ENCODE measurements at places on chromosomes 11 and 22. TPM values are rescaled to one million over a fixed set of nuclear protein-coding genes. Genes with fewer than 3 reads are reported as not detected.
A peak's percentile ranks its signal among the peaks of the same experiment; 100 is the strongest.

GRCh38 chr11:88535916-88536547, 198.5 kb upstream of the CTSC start:
- no peaks in the 10 kb centered on the region for H3K27me3 ChIP-seq
- no peak overlapping the region for H3K4me3 ChIP-seq
- no peaks in the 10 kb centered on the region for H3K4me1 ChIP-seq
- no peak overlapping the region for H3K27ac ChIP-seq

The POLR2F gene
- polyA plus RNA-seq, result 61.9 TPM

The CFL1 gene
- 164 TPM for polyA plus RNA-seq

The TRIM22 gene
- polyA plus RNA-seq, result 9.1 TPM

GRCh38 chr11:61526956-61527731, 18.6 kb downstream of the LRRC10B start:
- H3K4me3 ChIP-seq, result no peak overlapping the region
- DNase-seq, result no peak
- H3K36me3 ChIP-seq, result no peaks in the 10 kb centered on the region
- no peaks in the 10 kb centered on the region for H3K27me3 ChIP-seq
- H3K4me1 ChIP-seq, result no peaks in the 10 kb centered on the region

DNA sequence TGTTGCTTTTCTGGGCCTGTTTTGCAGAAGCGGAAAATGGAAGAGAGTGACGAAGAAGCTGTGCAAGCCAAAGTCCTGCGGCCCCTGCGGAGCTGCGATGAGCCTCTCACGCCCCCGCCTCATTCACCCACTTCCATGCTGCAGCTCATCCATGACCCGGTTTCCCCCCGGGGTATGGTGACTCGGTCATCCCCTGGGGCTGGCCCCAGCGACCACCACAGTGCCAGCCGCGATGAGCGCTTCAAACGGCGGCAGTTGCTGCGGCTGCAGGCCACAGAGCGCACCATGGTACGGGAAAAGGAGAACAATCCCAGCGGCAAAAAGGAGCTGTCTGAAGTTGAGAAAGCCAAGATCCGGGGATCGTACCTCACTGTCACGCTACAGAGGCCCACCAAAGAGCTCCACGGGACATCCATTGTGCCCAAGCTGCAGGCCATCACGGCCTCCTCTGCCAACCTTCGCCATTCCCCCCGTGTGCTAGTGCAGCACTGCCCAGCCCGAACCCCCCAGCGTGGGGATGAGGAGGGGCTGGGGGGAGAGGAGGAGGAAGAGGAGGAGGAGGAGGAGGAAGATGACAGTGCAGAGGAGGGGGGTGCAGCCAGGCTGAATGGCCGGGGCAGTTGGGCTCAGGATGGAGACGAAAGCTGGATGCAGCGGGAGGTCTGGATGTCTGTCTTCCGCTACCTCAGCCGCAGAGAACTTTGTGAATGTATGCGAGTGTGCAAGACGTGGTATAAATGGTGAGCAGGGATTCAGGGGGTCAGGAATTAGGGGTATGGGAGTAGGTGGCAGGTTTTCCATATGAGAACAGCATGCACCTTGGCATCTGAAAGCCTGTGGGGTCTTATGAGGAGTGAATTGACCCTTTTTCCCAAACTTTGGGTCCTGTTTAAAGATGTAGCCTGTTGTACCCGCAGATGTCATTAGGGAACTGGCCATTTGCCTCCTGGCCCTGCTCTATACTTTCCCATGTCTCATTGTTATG, 15.9 kb upstream of the GRK2 start:
- H3K27ac ChIP-seq, result no peak overlapping the region
- H3K36me3 ChIP-seq, result peaks cover 9% of the 10 kb centered on the region
- H3K4me1 ChIP-seq, result no peaks in the 10 kb centered on the region

DNA sequence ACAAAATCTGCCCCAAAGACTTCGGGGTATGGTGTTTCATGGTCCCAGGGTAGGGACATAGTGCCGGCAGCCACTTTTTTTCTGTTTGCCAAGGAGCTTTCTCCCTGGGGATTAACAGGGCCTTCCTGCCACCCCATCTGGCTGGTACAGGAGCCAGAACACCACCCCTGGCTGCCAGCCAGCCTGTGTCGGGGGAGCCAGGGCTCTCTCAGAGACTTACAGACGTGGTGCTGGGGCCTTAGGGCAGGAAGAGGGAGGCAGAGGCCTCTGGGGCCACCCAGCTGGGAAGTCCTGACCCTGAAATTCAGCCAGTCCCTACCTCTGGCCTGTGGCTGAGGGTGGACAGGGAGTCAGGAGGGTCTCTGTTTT, 52.4 kb upstream of the CDON start:
- H3K4me3 ChIP-seq, result no peak overlapping the region
- peak overlapping the region; percentile 78 for H3K27ac ChIP-seq
- H3K27me3 ChIP-seq, result no peaks in the 10 kb centered on the region
- no peaks in the 10 kb centered on the region for H3K36me3 ChIP-seq
- peak; percentile 83 for DNase-seq

The GLYATL1 gene
- polyA plus RNA-seq, result 0.33 TPM

DNA sequence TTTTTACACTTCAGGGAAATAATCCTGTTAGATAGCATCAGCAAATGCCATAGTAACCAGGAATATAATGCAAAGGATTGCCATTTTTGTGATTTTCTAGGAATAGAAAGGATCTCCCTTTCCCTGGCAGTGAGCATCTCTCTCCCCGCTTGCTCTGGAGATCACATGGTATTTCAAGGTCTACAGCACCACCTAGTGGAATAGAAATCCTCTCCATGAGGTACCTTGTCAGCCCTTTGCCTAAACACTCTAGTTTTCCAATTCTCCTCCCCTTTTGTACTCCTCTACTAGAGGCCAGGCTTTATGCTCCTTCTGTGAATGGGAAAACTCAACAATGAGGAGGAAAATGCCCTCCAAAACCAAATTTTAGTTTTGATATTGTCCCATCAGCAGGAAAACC, 78.4 kb downstream of the XRRA1 start:
- H3K4me3 ChIP-seq, result no peak overlapping the region
- H3K4me1 ChIP-seq, result no peaks in the 10 kb centered on the region
- H3K27me3 ChIP-seq, result no peaks in the 10 kb centered on the region
- no peak for DNase-seq
- peaks cover 32% of the 10 kb centered on the region for H3K36me3 ChIP-seq
- H3K27ac ChIP-seq, result no peak overlapping the region

The ZNF214 gene
- 0.34 TPM for polyA plus RNA-seq

DNA sequence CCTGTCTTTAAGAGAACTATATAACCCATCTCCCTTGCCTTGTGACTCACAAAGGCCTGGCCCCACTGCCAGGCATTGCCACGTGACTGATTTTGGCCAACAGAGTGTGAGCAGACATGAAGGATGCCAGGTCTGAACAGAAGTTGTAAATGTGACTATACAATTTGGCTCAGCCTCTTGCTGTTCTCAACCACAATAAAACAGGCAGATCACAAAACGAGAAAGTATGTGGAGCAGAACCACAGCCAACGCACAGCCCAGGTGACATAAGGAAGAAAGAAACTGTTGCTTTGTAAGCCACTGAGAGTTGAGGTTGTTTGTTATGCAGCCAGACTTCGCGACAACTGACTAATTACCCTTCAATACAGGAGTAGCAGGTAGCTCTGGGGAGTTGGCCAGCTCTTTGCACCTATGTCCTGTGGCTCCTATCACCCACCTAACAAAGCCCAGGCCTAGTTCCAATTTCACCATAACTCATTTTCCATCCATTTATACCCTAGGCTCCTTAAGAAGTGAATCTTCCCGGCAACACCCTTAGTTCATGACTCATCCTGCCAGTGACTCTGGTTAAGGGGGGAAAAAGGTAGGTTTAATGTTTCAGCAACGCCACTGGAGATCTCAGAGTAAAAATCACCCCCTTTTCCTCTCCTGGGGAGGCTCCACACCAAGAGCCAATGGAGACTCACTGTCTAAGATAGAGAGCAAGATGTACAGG, 53.7 kb downstream of the GALNT18 start:
- no peaks in the 10 kb centered on the region for H3K27me3 ChIP-seq
- H3K4me3 ChIP-seq, result no peak overlapping the region
- H3K4me1 ChIP-seq, result no peaks in the 10 kb centered on the region
- H3K36me3 ChIP-seq, result no peaks in the 10 kb centered on the region
- H3K27ac ChIP-seq, result no peak overlapping the region
- DNase-seq, result no peak

GRCh38 chr11:128645968-128646367, 47.9 kb upstream of the FLI1 start:
- no peak overlapping the region for H3K27ac ChIP-seq
- no peaks in the 10 kb centered on the region for H3K27me3 ChIP-seq
- no peaks in the 10 kb centered on the region for H3K36me3 ChIP-seq
- H3K4me1 ChIP-seq, result no peaks in the 10 kb centered on the region

Measured in pancreas (tissue), 10 donors.